CD4-positive, alpha-beta T cell treated with Interferon alpha-2 for 1 hour (primary cell): ENCODE measurements at places on chromosomes 6 and 20.

DNA sequence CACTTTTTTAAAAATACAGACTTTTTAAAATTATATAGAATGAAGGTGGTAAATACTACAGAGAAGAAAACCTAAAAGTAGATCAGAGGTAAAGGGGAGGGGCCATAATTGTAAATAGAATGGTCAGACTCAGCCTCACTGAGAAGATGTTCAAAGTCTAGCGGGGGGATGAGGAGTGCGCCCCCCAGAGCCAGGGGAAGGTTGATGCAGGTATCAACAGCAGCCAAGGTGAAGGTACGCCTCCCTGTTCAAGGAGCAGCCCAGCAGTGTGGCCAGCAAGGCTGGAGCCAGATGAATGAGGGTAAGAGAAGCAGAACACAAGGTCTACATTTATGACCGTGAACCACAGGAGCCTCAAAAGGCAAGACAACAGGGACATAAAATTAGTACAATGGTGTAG, 204.1 kb downstream of the PTPRT start:
- no peak for DNase-seq

GRCh38 chr6:163627274-163628062, 212.9 kb downstream of the QKI start:
- DNase-seq = no peak

GRCh38 chr20:17108896-17109295, 117.9 kb upstream of the PCSK2 start:
- no peak for DNase-seq

GRCh38 chr20:59697068-59697467, 92.7 kb downstream of the PHACTR3 start:
- no peak for DNase-seq

- no peak for DNase-seq
These were observed 11.9 kb upstream of the PBOV1 start for GRCh38 chr6:138230221-138230620.

DNA sequence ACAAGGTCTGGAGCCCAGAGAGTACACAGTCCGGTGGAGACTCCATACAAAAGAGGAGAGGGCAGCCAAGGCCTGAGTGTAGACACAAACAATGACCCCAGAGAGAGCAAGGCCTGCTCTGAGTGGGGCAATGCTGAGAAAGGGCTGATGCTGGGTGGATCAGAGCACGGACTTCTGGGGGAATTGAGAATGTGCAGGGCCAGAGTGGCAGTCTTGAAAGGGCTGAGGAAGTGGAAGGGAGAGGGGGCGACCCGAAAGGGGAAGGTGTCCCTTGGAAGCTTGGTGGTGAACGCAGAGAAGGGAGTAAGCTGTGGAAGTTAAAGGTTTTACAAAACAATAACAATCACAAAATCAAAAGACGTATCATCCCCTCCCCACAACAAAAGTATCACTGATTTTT, 12.0 kb upstream of the GRM4 start:
- DNase-seq = no peak

DNA sequence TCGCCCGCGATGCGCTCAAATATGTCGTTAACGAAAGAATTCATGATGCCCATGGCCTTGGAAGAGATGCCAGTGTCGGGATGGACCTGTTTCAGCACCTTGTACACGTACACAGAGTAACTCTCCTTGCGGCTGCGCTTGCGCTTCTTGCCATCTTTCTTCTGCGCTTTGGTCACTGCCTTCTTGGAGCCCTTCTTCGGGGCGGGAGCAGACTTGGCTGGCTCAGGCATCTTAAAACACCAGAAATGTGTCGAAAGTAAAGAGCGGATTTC, 36.4 kb downstream of the HFE start:
- no peak for DNase-seq

- no peak for DNase-seq
These were observed 189.6 kb downstream of the MAFB start for GRCh38 chr20:40499391-40499790.

DNA sequence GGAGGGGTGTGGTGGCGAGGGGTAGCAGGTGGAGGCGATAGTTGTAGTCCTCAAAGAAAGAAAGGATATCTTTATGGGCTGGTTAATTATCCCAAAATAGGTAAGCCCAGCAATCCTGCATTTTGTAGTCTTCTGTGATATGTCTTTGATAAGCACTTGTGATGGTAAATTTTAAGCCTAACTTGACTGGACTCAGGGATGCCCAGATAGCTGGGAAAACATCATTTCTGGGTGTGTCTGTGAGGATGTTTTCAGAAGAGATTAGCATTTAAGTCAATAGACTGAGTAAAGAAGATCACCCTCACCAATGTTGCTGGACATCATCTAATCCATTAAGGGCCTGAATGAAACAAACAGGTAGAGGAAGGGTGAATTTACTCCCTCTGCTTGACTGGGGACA, 124.8 kb upstream of the RIPOR2 start:
- DNase-seq = no peak

DNA sequence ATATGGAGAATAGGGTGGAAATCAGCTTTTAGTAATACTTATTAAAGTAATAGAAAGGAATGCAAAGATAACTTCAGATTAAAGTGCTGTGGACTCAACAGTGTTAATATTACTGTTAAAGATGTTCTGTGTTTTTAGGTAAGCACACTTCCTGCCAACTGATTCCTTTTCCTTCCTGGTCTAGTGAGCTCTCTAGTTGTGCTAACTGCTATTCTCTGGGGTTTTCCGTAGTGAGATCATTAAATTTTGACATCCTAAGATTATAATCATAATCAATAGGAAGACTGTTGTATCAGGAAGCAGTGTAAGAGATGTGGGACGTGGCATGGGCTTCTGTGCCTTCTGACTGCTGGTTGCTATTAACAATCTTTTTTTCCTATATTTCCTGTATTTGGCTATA, 1.2 kb upstream of the TMEM217 start:
- no peak for DNase-seq

GRCh38 chr6:11229655-11230046, 2.8 kb downstream of the NEDD9 start:
- no peak for DNase-seq

- no peak for DNase-seq
These were observed 114.0 kb upstream of the FLRT3 start for GRCh38 chr20:14451458-14451857.

GRCh38 chr6:7978736-7979135, 68.1 kb upstream of the TXNDC5 start:
- no peak for DNase-seq

DNA sequence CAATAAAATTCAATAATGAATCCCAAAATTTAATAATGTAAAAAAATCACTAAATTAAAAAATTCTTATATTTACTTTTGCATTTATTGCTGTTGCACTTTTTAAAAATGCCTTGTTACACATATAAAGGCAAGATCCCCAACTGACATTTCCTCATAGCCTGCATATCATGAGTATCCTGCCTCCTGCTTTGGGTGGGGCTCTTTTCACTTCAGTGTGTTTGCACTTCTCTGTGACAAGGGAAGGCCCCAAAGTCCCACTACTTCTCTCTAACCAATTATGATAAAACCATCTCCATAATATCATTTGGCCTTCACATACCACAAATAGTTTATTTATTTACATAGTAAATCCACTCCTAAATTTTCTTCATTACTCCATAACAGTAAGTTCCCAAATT, 446.1 kb upstream of the MARCKS start:
- DNase-seq = no peak

GRCh38 chr6:2020909-2021308, 224.5 kb downstream of the GMDS start:
- DNase-seq = no peak

- no peak for DNase-seq
These were observed 32.3 kb downstream of the KCNQ5 start for GRCh38 chr6:72654071-72654621.

- DNase-seq = no peak
These were observed 17.8 kb downstream of the AAR2 start for GRCh38 chr20:36254076-36254475.

- DNase-seq = no peak
These were observed at the start of gene GCNT2 for GRCh38 chr6:10521104-10521808. TSS of gene GCNT2 (plus strand) at chr6:10521351. CDS start at chr6:10528912, 7,561 bp downstream.

DNA sequence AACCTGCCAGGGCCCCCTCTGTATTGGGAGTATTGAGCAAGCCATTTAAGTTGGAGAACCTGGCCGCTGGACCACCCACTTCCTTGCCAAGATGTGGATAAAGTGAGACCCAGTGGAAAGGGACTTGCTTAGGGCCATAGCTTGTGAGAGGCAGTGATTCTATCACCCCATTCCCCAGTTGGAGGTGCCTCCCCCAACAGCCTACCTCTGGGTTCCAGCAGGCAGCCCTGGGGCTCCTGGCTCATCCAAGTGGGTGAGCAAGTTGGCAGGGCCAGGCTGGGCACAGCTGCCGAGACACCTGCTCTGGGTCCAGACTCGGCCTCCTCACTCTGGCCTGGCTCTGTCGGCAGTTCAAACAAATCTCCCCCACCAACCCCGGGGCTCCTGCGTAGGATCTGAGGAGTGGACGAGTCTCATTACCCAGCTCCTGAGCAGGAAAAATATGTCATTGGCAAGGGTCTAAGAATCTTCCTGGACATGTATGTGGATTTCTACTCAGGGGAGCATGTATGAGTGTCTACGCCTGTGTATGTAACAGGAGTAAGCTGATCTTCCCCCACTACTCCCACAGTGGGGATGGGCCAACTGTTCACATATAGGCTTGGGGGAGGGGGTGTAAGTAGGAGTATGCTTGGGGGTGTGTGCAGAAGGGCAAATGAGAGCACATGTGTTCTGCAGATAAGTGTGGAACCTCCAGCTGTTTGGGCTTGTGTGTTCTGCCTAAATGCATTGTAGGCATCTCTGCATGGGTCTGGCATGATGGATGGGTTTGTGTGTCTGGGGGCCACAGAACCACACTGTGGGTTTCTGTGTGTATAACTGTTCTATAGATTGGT, 1.9 kb downstream of the ID1 start:
- DNase-seq = no peak

DNA sequence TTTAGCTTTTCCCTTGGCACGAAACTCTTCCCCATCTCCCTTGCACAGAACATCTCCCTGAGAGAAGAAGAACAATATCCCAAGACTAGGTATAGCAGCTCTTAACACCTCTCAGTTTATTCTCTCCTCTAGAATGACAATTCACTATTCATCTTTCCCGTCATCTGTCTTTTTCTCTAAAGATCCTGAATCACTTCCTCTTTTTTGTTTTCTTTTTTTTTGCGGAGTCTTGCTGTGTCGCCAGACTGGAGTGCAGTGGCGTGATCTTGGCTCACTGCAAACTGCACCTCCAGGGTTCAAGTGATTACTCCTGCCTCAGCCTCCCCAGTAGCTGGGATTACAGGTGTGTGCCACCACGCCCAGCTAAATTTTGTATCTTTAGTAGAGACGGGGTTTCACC, 574.4 kb upstream of the MAP3K7 start:
- no peak for DNase-seq

- no peak for DNase-seq
These were observed 53.2 kb downstream of the MRAP2 start for GRCh38 chr6:84086545-84087429.

- no peak for DNase-seq
These were observed 41.0 kb downstream of the SLC9A8 start for GRCh38 chr20:49853640-49854039.

- no peak for DNase-seq
These were observed 192.7 kb downstream of the KHDC1L start for GRCh38 chr6:73032586-73032985.

GRCh38 chr6:72616406-72617015, 5.4 kb upstream of the KCNQ5 start:
- peak; percentile 49 for DNase-seq

DNA sequence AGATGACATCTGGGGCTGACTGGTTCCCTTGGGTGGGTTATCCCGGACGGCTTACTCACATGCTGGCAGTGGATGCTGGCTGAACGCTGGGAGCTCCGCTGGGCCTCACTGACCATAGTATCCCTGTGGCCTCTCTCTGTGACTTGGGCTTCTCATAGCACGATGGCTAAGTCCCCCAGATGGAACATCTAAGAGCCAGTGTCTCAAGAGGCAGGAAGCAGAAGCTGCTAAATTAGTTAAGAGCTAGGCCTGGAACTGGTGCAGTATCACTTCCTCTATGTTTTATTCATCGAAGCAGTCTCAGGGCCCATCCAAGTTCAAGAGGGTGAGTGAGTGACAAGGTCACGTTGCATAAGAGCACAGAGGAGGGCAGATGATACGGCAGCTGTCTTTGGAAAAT, 116.5 kb upstream of the LAMP5 start:
- DNase-seq = peak; percentile 45

- no peak for DNase-seq
These were observed 74.8 kb downstream of the HACE1 start for GRCh38 chr6:104784884-104785283.

GRCh38 chr6:62803094-62803493, 408.2 kb upstream of the FKBP1C start:
- DNase-seq = no peak

DNA sequence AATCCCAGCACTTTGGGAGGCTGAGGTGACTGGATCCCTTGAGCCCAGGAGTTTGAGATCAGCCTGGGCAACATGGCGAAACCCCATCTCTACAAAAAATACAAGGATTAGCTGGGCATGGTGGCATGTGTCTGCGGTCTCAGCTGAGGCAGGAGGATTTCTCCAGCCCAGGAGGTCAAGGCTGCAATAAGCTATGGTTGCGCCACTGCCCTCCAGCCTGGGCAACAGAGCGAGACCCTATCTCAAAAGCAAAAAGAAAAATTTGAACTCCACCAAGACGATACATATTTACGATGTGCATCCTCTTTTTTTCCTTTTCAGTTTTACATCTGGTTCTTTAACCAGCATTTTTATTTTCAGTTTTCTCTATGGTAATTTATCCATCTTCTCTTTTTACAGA, 162.1 kb downstream of the JARID2 start:
- DNase-seq = no peak

DNA sequence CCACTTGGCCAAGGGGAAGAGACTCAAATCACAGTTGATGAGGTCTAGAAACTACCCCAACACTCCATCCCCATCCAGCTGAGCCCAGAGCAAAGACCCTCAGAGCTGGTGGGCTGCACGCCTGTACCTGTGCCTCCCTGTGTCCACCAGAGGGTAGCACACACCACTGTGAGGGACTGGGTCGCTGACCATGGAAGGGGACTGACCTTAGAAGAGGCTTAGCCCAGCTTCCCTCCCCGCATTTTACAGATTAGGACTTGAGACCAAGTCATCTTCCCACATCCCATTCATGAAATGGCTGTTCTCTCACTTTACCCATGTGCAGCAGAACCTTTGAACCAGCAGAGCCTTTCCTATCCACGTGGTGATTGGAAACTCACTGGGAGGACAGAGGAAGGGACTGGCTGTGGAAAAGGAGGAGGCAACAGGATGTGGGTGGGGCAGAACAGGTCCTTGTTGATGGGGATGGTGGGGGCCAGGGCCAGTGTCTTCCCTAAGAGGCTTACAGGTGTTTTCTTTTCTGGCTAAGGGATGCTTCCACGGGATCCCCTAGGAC, 44.3 kb downstream of the CPXM1 start:
- no peak for DNase-seq

- DNase-seq = no peak
These were observed 60.1 kb downstream of the SYNJ2 start for GRCh38 chr6:158041788-158042187.

- no peak for DNase-seq
These were observed 155.8 kb downstream of the EYA4 start for GRCh38 chr6:133396984-133397348.
